ENCODE measurements at places on chromosomes 4 and X. TPM values are rescaled to one million over a fixed set of nuclear protein-coding genes. Genes with fewer than 3 reads are reported as not detected.

Gene TKTL1
- total RNA-seq: not detected

Gene IGSF1
- total RNA-seq: 0.25 TPM

Gene GASK1B
- total RNA-seq: 30.6 TPM

Gene RBMXL3
- not detected for total RNA-seq

Gene CLNK
- total RNA-seq: not detected

Gene SPANXN3
- not detected for total RNA-seq

Gene HTRA3
- 0.55 TPM for total RNA-seq

Gene NDP
- total RNA-seq: 0.87 TPM

Gene CENPVL2
- not detected for total RNA-seq

Gene FRMPD4
- 0.33 TPM for total RNA-seq

Gene FAM114A1
- total RNA-seq: 453 TPM

Data from uterine smooth muscle cell (primary cell).